ENCODE measurements at places on chromosomes 7 and 10. TPM values are rescaled to one million over a fixed set of nuclear protein-coding genes. Genes with fewer than 3 reads are reported as not detected.

DNA sequence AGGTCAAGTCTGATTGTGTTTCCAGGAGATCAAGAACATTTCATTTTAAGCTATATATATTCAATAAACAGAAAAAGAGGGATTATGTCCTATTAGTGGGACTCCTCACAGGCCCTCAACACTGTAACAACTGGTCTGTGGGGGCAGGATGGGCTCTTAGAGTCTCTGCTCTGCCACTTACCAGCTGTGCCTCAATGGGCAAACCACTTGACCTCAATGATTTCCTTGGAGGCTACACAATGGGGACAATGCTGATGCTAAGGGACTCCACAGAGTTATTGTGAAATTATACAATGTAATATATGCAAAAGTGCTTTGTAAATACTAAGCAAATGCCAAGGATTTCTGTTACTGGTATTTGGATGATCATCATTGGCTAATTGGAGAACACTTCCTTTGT lies 33.2 kb upstream of the MXI1 start:
- no peak for DNase-seq

GRCh38 chr7:49775065-49775948 lies 1.9 kb downstream of the VWC2 start:
- DNase-seq: peak; percentile 25

DNA sequence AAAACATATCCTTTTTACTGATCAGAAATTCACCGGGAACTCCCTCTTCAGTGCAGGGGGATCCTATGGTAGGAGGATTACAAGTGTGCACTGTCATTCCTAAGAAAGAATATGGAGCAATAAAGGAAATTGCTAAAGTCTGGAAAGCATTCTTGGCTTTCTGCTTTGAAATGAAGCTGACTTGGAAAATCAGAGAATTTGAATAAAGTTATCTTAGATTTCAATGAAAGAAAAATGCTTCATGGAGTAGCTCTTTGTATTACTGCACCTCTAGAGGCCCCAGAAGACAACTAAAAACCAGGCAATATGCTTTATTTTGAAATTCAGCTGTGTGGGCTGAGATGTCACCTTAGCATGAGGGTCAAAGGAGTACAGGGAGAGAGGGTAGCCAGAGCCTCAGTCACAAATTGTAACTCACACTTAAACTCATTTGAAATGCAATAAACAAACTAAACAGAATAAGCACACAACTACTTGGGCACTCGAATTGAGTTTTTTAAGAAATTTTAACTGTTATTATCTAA lies 102.5 kb downstream of the IMMP2L start:
- DNase-seq: peak; percentile 17

- DNase-seq: no peak
Measured at GRCh38 chr7:1055956-1056784, 11.8 kb downstream of the GPR146 start.

DNA sequence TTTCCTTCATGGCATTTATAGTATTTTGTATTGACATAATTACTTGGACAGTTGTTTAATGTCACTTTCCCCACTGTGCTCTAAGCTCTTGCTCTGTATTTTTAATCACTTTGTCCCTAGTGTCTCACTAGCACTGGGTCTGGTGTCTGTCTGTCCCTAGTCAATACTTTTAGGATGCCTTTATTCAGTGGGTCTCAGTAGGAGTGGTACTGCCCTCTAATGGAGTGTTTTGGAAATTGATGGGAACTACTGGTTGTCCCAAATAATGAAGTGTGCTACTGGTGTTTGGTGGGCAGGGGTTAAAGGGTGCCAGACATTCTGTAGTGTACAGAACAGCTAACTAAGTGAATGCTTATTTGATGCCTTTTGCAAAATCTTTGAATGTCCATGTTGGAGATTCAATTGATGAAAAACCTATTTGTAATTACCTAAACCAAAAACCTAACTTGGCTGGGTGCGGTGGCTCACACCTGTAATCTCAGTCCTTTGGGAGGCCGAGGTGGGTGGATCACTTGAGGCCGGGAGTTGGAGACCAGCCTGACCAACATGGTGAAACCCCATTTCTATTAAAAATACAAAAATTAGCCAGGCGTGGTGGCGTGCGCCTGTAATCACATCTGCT lies 33.3 kb downstream of the CDK14 start:
- DNase-seq: no peak

DNA sequence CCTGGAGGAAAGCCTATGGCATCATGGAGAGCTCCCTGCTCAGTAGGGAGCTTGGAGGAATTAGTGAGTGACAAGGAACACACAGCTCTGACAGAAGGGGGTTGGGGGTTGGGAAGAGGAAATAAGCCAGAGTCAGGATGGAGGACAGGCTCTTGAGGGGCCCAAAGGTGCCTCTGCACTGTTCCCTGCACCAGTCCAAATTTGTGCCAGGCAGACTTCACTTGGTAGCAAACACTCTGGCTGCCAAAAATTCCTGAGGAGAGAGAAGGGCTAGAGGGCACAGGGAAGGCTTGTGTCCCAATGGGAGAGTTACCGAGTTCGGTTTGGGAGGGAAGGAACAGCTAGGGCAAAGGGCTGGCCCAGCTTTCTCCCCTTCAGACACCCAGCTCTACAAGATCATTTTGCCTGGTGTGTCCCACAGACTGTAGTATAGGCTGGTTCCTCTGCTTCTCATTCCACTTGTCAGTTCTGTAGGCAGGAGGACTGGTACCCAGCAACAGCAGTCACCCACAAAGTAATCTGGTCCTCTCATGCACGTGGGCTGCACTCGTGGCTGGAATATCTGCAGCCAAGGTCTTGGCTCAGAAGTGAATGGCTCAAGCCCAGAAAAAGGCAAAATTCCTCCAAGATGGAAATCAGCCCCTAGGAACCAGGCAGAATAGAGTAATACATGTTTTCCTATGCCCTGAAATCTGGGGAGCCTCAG lies 8.0 kb upstream of the KCNIP2 start:
- no peak for DNase-seq

- DNase-seq: no peak
Measured at GRCh38 chr10:32954545-32955298, 3.3 kb downstream of the ITGB1 start.

The PLPP4 gene
- total RNA-seq: 0.18 TPM

- no peak for DNase-seq
Measured at GRCh38 chr10:97197030-97197500, 11.3 kb upstream of the SLIT1 start.

The SUN3 gene
- total RNA-seq: not detected

The DGKI gene
- total RNA-seq: 0.52 TPM

The GRID2IP gene
- total RNA-seq: 0.77 TPM

GRCh38 chr10:59748834-59749233 lies 4.4 kb downstream of the MRLN start:
- no peak for DNase-seq

The SLC18A3 gene
- total RNA-seq: not detected

- no peak for DNase-seq
Measured at GRCh38 chr10:130233035-130233360, 96.8 kb downstream of the GLRX3 start.

GRCh38 chr7:107467972-107468371 lies 1.9 kb upstream of the GPR22 start:
- DNase-seq: no peak

DNA sequence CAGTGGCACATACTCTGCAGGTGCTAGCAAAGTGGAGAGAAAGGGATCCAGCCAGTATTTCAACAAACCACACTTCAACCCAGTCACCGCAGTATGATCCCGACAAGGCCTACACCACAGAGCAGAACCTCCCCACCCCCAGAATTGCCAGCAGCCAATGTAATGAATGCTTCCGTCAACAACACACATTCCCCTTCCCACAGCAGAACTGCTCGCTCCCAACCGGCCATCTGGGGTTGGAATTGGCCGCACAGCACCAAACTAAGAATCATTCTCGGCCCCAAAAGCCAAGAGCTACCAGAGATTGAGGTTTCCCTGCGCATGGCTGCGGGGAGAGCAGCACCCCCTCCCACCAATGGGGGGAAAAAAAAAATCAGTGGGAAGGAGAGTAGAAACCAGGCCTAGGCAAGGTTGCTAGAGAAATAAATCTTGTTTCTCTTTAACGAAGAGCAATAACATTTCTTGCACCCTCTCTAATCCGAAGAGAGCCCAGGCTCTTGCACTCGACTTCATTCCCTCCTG lies 1.1 kb downstream of the WASL start:
- DNase-seq: peak; percentile 77

The HOXA9 gene
- 0.11 TPM for total RNA-seq

DNA sequence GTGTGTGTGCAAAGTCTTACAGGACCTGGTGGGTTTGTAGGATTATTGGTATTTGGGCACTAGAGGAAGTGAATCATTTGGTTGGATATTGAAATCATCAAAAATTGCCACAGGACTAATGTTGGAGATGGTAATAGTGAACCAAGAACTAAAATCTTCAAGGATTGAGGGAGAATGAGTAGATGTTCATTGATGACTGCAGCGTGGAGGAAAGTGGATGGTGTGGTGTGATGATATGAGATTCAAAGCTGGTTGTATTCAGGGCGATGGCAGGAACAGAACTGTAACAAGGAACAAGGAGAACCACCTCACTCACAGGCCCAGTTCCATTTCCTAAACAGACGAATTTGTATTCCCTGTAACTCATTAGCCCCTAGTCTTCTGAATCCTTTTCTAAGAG lies 90.3 kb downstream of the TRIM24 start:
- DNase-seq: no peak

- no peak for DNase-seq
Measured at GRCh38 chr10:86100581-86101061, 266.0 kb downstream of the GRID1 start.

The VENTX gene
- 3.3 TPM for total RNA-seq

DNA sequence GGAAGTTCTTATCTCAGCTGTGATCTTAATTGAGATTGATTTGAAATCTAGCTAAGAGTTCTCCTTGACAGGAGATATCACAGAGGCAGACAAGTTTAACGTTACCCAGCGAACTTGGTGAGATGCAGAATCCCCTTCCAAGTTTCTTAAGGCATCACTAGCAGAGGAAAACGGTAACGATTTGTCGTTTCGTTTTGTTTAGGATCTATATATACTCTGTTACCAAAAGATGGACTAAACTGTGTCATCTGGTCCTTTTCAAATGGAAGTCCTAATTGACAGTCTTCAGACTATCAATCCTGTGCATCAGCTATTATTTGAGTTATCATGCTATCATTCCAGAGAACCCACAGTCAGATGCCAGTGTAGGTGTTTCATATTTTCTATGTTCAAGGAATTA lies 316.7 kb upstream of the SORCS1 start:
- DNase-seq: no peak

- peak; percentile 67 for DNase-seq
Measured at GRCh38 chr7:25068502-25069213, 56.4 kb downstream of the CYCS start.

The NRCAM gene
- 32.4 TPM for total RNA-seq

GRCh38 chr10:121531076-121531829 lies 67.0 kb downstream of the FGFR2 start:
- no peak for DNase-seq

DNA sequence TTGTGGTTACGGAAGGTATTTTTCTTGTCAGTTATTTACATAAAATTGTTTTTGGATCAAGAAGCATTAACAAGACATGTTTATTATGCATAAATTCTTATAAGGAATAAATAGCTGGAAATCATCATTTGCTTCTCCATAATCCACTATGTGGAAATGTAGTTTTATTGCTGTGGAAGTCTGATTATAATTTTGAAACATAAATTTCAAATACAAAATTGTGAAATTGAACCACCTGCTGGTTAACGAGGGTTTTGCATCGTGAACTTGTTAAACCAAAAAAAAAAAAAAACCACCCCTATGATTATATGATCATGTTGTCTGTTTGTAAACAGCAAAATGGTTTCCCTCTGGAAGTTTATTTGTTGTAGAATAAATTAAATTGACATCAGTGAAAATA lies 25.9 kb downstream of the ABRAXAS2 start:
- DNase-seq: no peak

- no peak for DNase-seq
Measured at GRCh38 chr7:747186-747585, 20.1 kb upstream of the PRKAR1B start.

The SLC26A3 gene
- 0.31 TPM for total RNA-seq

- DNase-seq: no peak
Measured at GRCh38 chr7:50718876-50719275, 63.8 kb downstream of the GRB10 start.

The MAGI2 gene
- 7.9 TPM for total RNA-seq

The ANXA8 gene
- 19.7 TPM for total RNA-seq

The NAT16 gene
- total RNA-seq: not detected

DNA sequence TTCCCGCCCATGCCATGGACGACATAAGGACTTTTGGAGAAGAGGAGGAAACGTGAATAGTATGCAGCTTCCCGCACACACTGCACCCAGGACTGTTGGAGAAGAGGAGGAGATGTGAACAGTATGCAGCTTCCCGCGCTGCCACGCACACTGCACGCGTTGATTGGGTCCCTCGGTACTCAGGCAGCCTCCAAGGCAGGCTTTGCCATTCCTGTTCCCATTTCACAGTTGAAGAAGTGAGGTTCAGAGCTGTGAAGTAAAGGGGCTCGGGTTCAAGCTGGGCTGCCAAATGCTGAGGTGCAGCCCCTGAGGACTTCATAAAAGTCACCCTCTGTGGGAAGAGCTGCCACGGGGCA lies 147.9 kb upstream of the FAM20C start:
- DNase-seq: no peak

The WNT8B gene
- total RNA-seq: not detected

The TAS2R5 gene
- 1.2 TPM for total RNA-seq

The INA gene
- 0.31 TPM for total RNA-seq

- no peak for DNase-seq
Measured at GRCh38 chr10:124626759-124627380, 117.3 kb downstream of the FAM53B start.

The FAM241B gene
- total RNA-seq: 8.8 TPM

- DNase-seq: no peak
Measured at GRCh38 chr7:34949361-34949760, 87.9 kb downstream of the DPY19L1 start.

The TEX47 gene
- not detected for total RNA-seq

- no peak for DNase-seq
Measured at GRCh38 chr7:11294965-11295364, 321.3 kb downstream of the PHF14 start.

DNA sequence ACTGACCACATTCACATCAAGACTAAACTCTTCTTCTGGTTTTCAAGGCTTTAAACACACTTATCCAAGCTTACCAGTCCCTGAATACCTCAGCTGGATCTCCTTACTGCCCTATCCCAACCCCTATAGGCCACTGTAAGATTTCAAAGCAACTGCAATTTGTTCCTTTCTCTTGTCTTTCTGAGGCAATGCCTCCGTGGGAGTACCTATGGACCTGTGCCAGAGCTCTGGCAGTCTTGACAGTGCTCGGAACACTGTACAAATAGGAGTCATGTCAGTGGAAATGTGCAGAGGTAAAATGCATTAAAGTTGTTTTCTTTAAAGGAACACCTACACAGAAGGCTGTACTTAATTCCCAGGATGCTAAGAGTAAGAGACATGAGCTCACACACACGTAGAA lies 124.7 kb downstream of the CNOT4 start:
- DNase-seq: no peak

DNA sequence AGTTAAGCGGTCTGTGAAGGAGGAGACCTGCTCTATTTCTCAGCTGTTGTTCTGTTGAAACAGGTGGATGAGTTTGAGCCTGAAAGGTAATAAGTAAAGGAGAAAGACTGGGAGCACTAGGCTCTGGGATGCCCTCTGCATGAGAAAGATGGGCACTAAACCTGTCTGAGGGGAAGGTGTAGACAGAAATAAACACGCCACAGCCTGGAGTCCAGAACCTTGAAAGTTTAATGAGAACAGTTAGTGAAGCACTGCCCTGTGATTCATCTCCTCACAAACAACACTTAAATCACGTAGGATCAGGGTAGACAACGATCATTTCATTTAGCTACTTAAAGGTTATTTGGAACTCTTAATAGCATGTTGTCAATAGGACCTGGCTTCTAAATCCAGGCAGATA lies 193.1 kb downstream of the PHTF2 start:
- no peak for DNase-seq
